ENCODE measurements at places on chromosomes 12 and 14.

- no peak for DNase-seq
Measured at GRCh38 chr14:93008381-93008780, 85.4 kb downstream of the CHGA start.

GRCh38 chr12:109527489-109528123 is 45.7 kb downstream of the MMAB start:
- DNase-seq: no peak

GRCh38 chr14:34103176-34103575 is 152.3 kb upstream of the EGLN3 start:
- no peak for DNase-seq

- no peak for DNase-seq
Measured at GRCh38 chr14:52055167-52055566, 13.7 kb downstream of the NID2 start.

All from epithelial cell of proximal tubule (primary cell).